ENCODE measurements at places on chromosomes 5 and 9. TPM values are rescaled to one million over a fixed set of nuclear protein-coding genes. Genes with fewer than 3 reads are reported as not detected.
A peak's percentile ranks its signal among the peaks of the same experiment; 100 is the strongest.

DNA sequence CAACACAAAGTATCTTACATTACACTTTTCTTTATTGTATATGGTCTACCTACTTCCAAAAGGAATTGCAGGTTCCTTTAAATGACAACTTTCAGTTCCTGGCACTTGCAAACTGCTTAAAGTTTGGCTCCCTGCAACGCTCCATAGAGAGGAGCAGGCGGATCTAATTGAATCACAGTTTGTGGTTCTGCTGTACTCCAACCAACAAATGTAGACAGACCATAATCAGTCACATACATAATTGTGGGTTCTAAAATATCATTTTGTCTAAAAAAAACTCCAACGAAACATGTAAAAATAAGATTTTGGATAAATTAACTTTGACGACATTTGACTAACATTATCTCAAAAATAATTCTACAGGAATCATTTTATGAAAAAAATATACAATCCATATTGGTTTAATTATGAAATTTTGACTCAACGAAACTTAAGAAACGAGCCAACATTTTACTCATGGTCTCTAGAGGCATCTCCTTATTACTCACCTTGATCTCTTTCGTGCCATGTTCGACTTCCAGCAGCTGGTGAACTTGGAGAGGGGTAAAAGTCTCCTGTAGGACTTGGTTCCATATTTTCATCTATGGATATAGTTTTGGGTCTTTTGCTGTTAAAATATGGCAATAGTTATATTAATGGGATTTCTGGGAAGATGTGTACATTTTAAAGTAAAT is 167.6 kb downstream of the NFIB start:
- DNase-seq = no peak

- no peak for DNase-seq
Measured at GRCh38 chr5:67187006-67187715, 9.4 kb downstream of the CD180 start.

GRCh38 chr5:155839251-155840037 is 487.5 kb upstream of the SGCD start:
- peak; percentile 23 for DNase-seq

DNA sequence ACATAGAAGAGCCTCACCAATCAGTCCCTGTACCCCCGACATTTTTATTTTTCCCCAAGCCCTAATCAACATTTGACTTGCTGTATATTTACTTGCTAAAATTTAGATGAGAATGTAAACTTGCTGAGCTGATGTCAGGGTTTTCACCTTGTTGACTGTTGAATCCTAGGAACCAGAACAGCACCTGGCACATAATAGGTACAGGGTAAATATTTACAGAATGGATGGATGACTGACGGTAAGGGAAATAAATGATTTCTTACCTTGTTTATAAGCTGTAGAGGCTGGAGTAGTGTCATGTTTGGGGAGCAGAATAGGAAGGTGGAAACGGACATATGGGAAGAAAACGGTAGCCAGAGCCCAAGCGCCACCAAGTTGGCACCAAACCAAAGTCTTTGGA is 107.0 kb upstream of the NUDT12 start:
- no peak for DNase-seq

SLC45A2 gene
- polyA plus RNA-seq = 0.02 TPM

DNA sequence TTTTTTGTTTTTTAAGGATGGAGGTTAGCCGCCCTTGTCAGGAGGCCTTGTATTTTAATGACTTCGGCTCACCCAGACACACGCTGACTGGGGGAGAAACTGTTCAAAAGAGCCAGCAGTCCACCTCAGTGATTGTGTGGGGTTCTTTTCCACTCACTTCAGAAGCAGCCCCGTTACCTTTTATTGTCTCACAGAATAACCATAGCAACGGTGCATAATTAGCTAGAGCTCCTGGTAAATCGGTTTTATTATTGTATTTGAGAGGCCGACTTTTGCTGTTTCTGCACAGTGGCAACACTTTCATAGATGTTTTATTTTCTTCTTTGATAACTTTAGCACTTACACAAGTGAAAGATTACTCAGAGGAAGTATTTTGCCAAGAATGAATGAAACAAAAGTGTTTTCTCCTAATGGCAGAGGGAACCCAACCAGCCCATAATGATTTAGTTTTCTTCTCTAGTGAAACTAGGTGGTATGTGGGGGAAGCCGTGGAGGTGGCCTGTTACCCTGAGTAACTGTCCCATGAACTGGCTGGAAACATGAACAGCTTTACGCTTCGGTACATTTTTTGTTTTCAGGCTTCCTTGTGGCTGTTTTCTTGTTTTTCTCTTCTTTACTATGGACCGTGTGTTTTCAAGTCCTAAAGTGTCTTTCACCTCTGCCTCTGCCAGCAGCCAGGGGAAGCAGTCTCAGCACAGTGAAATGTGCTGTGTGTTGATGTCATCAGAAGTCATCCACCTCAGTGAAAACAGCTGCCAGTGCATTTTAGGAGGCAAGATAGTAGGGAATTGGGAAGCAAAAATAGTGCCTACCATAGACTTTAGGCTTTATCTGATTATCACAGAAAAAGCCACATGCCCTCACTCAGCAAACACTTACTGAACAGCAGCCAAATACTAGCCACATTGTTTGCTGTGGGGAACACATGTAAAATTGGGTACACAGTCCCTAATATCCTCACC is 414.7 kb downstream of the KDM4C start:
- peak; percentile 35 for DNase-seq

GRCh38 chr9:21559402-21560280 is 77.5 kb upstream of the IFNE start:
- peak; percentile 56 for DNase-seq

CSF2 gene
- polyA plus RNA-seq = 0.70 TPM

DNA sequence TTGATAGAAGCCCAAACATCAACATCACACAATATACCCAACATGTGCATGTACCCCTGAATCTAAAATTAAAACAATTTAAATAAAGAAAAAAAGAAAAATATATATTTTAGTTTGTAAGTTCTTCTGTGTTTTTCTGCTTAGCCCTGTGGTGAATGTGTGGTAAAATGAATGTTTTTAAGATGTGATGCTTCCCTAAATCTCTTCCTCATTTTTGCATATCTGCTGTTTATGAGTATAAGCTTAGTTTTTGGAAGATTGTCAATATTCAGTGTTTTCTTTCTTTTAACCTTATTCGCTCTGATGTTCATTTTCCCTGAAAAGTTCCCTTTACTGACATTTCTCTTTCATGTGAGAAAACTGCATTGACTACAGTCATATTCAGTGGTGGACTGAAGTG is 44.4 kb upstream of the DAB2 start:
- no peak for DNase-seq

DNA sequence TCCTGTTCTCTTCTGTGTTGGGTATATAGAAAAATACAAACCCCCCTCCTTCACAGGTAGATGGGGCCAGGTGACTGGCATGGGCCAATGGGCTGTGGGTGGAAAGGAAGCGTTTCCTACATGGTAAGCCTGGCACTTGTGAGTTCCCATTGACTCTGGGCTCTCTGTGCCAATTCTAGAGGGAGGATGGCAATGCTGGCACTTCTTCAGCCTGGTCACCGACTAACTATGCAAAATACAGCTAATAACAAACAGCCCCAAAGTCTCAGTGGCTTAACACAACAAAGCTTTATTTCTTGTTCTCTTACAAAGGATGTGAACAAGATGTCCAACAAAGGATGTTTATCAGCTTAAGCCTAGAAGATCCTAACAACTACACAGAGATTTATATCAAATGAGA is 258.1 kb downstream of the SYK start:
- no peak for DNase-seq

DNA sequence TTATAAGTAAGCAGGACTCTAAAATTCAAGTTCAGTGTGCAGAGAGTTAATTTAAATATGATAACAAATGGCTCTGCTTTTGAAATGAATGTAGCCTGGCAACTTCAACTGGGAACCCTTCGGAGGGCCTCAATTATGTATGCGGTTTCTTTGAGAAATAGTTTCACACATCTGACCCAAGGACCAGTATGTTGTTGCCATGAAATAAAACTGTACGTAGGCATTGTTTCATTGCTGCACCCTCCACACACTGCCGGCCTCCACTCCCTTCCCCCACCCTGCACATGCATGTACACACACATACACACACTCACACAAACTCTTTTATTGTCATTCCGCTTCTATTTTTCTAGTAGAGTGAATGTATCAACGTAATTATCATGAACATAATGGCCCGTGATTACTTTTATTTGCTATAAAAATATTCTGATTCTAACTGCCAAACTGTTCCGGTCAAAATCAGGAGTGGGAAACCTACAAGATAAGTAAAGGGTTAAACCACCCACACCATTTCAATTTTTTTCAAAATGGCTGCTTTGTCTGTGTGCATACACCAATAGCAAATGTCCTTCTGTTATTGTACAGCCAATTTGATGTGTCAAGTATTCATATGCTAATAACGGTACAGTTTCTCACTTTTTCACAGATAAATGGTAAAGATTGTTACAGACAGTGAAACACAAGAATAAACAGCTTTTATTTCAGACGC is 215.5 kb upstream of the TMEM161B start:
- no peak for DNase-seq

- no peak for DNase-seq
Measured at GRCh38 chr5:50415912-50416311, 25.2 kb downstream of the EMB start.

CAST gene
- 80.2 TPM for polyA plus RNA-seq

PPIP5K2 gene
- 24.4 TPM for polyA plus RNA-seq

SAXO1 gene
- polyA plus RNA-seq = 0.03 TPM

DNA sequence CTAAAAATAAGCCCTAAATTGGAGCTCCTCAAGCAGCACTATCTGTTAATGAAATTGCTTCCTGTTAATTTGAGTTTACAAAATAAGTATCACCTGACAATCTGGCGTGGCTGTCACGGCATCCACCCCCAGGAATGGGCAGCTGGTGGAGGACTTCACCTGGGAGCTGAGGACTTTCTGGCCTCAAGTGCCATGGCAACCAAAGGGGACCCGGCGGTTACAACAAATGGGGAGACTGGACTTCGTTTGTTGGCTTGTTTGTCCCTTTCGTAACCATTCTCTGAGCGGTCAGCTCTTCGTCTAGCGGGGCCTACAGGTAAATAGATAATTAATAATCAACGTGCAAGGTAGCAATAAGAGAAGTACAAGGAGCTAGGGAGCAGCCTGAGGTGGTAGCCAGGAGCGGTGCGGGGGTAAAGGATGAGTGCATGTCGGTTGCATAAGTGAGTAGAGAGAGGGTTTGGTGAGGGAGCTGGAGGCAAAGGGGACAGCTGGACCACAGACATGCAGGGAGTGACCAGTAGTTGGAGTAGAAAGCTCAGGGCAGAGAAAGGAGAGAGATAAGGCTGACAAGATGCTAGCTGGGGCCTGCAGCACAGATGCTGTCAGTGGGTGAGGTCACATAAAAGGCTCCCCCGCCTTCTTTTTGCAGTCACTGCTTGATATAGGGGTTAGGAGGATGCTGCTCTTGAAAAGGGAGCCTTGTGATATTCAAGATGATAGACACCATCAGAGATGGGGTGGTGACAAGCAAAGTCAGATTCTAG is 62.5 kb downstream of the HSPA4 start:
- DNase-seq = peak; percentile 73

HRH2 gene
- polyA plus RNA-seq = 0.08 TPM

DNA sequence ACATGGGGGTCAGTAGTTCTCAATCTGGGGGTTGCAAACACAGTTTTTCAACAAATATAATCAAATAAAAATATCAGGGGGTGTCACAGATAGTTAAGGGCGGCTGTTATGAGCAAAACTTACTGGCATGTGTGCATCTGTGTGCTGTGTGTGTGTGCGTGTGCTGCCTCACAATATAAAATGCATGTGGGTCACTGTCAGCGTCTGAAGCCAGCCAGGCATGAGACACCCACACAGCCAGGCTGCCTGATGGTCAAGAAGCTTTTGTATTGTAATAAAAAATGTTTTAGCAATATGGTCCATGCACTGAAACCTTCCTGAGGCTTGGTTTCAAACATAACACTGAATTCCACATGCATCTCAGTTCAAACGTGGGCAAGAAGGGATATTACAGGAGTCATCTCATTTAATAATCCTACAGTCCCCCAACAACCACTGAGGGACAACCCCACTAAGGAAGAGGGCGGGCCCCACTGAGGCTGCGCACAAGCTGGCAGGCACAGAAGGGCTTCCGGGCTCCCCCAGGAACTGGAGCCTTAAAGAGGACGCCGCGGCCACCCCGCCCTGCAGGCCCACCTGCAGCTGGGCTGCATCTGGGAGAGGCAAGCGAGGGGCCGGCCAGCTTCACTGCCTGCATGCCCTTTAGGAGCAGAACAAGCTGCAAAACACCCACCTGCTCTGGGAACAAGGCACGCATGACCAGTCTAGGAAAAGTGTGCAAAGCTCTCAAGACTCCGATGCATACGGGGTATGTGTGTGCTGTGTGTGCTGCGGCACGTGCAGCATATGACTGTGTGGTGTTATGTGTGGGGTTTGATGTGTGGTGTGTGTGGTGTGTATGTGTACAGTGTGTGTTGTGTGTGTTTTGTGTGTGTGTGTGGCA is 14.1 kb downstream of the SEMA4D start:
- DNase-seq = no peak

DNA sequence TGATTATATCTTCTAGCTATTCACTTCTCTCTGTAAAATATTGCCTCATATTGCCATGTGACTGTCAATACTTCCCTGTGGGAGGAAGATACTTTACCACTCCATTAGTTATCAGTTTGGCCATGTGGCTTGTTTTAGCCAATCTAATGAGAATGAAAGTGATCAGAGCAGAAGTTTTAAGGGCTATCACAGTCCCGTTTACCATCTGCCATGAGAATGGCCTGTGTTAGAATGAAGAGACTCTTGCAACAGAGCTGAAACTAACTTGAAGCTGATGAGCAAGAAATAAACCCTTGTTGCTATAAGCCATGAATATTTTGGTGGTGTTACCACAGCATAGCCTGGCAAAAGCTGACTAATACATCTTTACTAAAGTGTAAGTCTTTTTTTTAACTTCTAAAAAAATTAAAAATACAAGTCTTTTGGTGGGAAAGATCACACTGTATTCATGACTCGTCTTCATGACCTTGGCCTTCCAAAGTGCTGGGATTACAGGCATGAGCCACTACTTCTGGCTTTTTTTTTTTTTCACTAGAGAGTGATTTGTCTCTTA is 68.0 kb upstream of the CTNNA1 start:
- DNase-seq = no peak

GABRA6 gene
- polyA plus RNA-seq = 0.10 TPM

INSL4 gene
- polyA plus RNA-seq = not detected

GRCh38 chr9:83554278-83554677 is 16.1 kb upstream of the FRMD3 start:
- no peak for DNase-seq

- DNase-seq = no peak
Measured at GRCh38 chr5:158423623-158424200, 564.8 kb upstream of the CLINT1 start.

- no peak for DNase-seq
Measured at GRCh38 chr9:131482343-131483006, 20.2 kb upstream of the POMT1 start.

INSYN2B gene
- polyA plus RNA-seq = 9.2 TPM

PDCD1LG2 gene
- polyA plus RNA-seq = 19.4 TPM

- DNase-seq = no peak
Measured at GRCh38 chr9:14136646-14137370, 177.1 kb downstream of the NFIB start.

- no peak for DNase-seq
Measured at GRCh38 chr9:108191065-108191464, 664.7 kb downstream of the ACTL7B start.

ZFP37 gene
- polyA plus RNA-seq = 0.58 TPM

IL4 gene
- not detected for polyA plus RNA-seq

- no peak for DNase-seq
Measured at GRCh38 chr5:6162175-6162574, 216.2 kb downstream of the MED10 start.

AIF1L gene
- 0.26 TPM for polyA plus RNA-seq

ADAMTS16 gene
- polyA plus RNA-seq = not detected

GRCh38 chr9:100216178-100216787 is 117.2 kb downstream of the INVS start:
- peak; percentile 27 for DNase-seq

- peak; percentile 93 for DNase-seq
Measured at GRCh38 chr9:78235762-78236550, at the start of gene CEP78. TSS of gene CEP78 (plus strand) at chr9:78236075. CDS start at chr9:78236351, 276 bp downstream.

All from SK-N-SH (cell line).